ENCODE measurements at places on chromosomes 1 and 21. TPM values are rescaled to one million over a fixed set of nuclear protein-coding genes. Genes with fewer than 3 reads are reported as not detected.
A peak's percentile ranks its signal among the peaks of the same experiment; 100 is the strongest.

Gene INAVA
- not detected for total RNA-seq

Gene SLC44A5
- not detected for total RNA-seq

Gene FCRL1
- total RNA-seq, result not detected

Gene SPATC1L
- 6.1 TPM for total RNA-seq

Gene STIL
- 44.0 TPM for total RNA-seq

Gene PAPPA2
- total RNA-seq, result 0.25 TPM

Gene RHBDL2
- total RNA-seq, result not detected

- H3K36me3 ChIP-seq, result peaks cover 34% of the 10 kb centered on the region
- H3K27ac ChIP-seq, result no peak overlapping the region
- H3K4me3 ChIP-seq, result no peak overlapping the region
- H3K4me1 ChIP-seq, result peaks cover 50% of the 10 kb centered on the region
- no peaks in the 10 kb centered on the region for H3K27me3 ChIP-seq
Observed at GRCh38 chr1:113976609-113977278, 2.5 kb upstream of the OLFML3 start.

DNA sequence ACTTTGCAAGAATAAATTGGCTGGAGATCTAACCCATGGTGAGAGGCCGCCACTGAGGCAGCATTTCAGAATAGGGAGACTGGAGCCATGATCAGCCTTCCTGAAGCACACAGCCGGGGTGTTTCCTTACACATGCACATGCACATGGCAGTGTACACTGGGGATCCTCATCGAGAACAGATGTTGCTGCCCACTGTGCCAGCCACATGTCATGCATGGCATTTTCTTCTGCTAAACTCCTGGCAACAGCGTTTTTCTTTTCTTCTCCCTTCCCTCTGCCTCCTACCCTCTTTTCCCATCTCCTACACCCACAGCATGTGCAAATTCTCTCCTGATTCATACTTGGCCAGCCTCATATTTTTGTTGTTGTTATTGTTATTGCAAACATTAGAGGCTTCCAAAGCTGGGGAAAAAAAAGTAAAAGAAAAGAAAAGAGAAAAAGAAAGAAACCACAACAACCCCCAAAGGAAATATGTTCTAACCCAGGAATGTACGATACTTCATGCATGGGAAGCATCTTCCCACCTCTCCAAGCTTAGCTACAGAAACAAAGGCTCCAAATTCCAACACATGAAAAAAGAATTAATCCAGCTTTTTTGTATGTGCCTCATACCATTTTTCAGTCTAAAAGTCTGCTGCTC, 344.0 kb downstream of the ASTN1 start:
- H3K36me3 ChIP-seq, result no peaks in the 10 kb centered on the region
- no peak overlapping the region for H3K27ac ChIP-seq
- no peak overlapping the region for H3K4me3 ChIP-seq
- no peak for DNase-seq
- H3K4me1 ChIP-seq, result no peaks in the 10 kb centered on the region

DNA sequence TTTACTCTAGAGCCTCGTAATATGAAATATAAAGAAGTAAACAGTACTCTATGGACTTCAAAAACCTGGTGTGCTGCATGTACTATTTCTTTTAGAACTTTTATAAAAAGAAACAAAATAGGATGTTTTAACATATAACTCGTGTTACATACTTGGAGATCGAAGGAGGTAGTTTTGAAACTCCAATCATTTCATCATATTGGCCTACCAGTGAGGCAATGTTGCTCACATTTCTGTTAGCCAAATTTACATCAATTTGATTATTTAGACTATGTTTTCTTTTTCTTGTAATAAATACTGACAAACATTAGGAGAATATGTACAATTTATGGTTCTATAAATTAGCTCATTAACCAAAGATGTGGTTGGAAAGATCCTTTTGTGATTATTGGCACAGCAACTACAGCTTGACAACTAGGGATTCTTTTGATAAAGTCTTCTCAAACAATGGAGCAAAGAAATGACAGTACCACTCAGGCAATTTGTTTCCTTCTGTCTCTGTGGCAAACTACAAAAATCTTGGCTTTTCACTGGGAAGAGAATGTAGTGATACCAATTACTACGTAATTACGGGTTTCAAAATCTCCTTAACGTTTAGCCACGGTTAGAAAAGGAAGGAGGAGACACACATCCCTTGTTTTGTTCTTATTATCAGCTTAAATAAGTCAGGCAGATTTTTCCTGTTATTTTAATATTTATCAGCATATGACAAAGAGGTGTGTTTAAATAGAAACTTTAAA, 266.6 kb upstream of the SGIP1 start:
- H3K27me3 ChIP-seq, result no peaks in the 10 kb centered on the region
- DNase-seq, result no peak
- peaks cover 3% of the 10 kb centered on the region for H3K36me3 ChIP-seq
- no peak overlapping the region for H3K4me3 ChIP-seq
- no peak overlapping the region for H3K27ac ChIP-seq
- peaks cover 57% of the 10 kb centered on the region for H3K4me1 ChIP-seq

DNA sequence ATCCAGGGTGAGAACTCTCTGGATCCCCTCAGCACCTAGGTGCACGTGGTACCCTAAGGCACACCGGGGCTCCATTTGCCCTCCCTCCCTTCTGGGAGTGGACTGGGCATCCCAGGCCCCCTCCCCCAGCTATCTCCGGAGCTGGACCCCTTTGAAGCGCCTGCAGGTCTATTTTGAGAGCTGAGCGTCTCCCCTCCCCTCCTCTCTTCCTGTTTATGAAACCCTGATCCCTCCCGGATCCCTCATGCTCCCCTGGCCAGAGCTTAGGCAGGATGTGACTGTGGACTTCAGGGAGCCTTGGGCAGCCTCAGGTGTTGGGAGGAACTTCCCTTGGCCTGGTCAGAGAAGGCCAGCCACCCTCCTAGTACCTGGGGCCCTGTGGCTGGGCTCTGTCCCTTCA, 10.2 kb downstream of the RPS6KA1 start:
- peak overlapping the region; percentile 21 for H3K4me3 ChIP-seq
- H3K27ac ChIP-seq, result peak overlapping the region; percentile 95
- no peak for DNase-seq
- peaks cover 95% of the 10 kb centered on the region for H3K4me1 ChIP-seq
- peaks cover 20% of the 10 kb centered on the region for H3K36me3 ChIP-seq

GRCh38 chr1:246726881-246727280, 2.7 kb downstream of the SCCPDH start:
- H3K4me3 ChIP-seq, result no peak overlapping the region
- DNase-seq, result no peak
- H3K4me1 ChIP-seq, result peaks cover 11% of the 10 kb centered on the region
- H3K36me3 ChIP-seq, result peaks cover 48% of the 10 kb centered on the region
- H3K27me3 ChIP-seq, result peaks cover 2% of the 10 kb centered on the region

- peaks cover 9% of the 10 kb centered on the region for H3K36me3 ChIP-seq
- no peaks in the 10 kb centered on the region for H3K27me3 ChIP-seq
- H3K4me1 ChIP-seq, result peaks cover 67% of the 10 kb centered on the region
- H3K4me3 ChIP-seq, result no peak overlapping the region
- H3K27ac ChIP-seq, result peak overlapping the region; percentile 76
Observed at GRCh38 chr1:2288816-2289536, 60.9 kb downstream of the SKI start.

DNA sequence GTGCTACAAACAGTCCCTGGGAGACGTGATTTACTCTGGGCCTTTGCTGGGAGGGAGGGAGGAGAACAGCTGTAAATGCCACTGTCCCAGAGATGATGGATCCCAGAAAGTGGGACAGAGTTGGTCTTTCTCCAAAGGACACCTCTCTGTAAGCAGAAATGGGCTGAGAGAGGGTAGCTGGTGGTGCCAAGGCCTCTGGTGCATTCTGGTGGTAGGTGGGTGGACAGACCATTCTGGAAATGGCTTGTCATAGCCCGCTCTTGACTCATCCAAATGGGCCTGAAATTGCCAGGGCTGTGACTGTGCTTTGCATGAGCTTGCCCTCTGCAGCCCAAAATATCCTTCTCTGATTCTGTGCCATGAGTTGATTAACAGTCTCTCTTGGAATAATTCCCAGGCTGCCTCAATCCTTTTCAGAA, 36.1 kb downstream of the CCDC185 start:
- no peaks in the 10 kb centered on the region for H3K36me3 ChIP-seq
- H3K27ac ChIP-seq, result no peak overlapping the region
- no peak overlapping the region for H3K4me3 ChIP-seq
- no peak for DNase-seq

DNA sequence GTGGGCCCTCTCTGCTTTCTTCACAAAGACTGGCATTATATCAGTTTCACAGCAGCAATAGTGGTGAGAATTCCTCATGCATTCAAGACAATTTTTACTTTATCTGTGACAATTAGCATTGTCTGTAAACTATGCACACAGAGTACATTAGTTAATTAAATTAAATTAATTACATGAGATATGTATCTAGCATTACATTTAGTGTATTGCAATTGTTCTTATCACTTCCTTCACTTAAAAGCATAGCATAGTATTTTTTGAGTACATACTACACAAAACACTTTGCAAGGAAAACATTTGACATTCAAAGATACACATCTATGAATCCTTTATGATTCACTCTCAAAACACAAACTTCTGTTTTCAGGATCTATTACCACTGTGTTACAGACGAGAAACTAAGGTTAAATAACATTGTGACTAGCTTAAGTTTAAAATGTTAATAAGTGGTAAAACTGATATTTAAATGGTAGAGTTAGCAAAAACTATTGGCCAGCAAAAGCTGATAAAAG, 1542.6 kb downstream of the PLA2G4A start:
- H3K4me3 ChIP-seq, result no peak overlapping the region
- no peaks in the 10 kb centered on the region for H3K36me3 ChIP-seq
- no peak overlapping the region for H3K27ac ChIP-seq
- no peaks in the 10 kb centered on the region for H3K27me3 ChIP-seq

DNA sequence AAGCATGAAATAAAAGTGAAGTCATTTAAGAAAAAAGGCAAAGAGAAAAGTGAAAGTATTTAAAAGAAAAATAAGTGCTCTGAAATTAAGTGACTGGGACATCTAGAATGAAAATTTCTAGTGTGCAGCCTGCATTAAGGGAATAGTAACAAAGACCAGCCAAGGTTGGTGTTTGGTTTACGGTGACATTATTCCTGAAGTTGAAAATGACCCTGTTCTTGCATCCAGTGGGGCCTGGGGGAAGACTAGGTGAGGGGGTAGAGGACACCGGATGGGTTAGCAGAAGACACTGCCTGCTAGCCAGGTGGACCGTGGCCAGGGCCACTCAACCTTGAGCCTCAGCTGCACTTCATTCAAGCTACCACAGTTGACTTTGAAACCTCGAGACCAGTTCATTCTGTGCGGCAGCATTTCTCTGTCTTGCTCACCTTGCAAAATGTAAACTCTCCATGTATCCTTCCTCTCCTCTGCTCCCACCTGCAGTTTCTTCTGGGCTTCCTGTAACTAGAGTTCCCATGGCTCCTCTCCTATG, 14.3 kb upstream of the KCNK1 start:
- DNase-seq, result no peak
- H3K27me3 ChIP-seq, result peaks cover 2% of the 10 kb centered on the region
- H3K4me3 ChIP-seq, result no peak overlapping the region
- peaks cover 10% of the 10 kb centered on the region for H3K4me1 ChIP-seq
- H3K27ac ChIP-seq, result no peak overlapping the region

DNA sequence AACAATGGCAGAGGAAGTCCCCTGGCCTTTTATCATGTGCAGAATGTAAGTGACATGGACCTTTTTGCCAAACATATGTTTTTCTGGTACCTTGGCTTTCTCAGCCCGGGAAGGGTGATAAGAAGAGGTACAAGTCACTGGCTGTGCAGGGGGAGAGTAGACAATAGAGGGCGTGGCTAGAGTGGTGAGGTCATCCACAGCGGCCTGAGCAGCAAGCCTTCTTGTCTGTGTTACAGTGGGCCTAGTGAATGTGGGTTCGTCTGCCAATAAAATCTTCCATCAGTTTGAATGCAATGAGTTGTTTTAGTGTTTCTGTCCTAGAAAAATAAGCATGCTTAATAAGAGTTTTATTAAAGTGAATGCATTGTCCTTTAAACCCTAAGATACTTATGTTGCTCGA, 59.0 kb upstream of the PGD start:
- H3K4me3 ChIP-seq, result no peak overlapping the region
- no peaks in the 10 kb centered on the region for H3K4me1 ChIP-seq
- no peak for DNase-seq

DNA sequence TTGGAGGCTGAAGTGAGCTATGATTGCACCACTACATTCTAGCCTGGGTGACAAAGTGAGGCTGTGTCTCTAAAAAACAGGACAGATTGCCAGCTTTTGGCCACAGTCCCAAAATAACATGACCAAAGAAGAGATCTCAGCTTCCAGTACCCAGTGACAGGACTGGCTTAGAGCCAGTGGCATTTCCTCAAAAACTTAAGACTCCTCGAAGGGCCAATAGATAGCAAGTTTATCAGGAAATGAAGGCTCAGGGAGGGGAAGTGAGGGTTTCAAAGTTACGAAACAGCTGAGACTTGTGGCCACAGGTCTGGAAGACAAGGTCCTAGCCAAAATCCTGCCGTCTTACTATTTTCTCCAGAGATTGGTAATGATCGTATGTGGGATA, 6.3 kb upstream of the TMEM39B start:
- no peak overlapping the region for H3K27ac ChIP-seq
- no peak overlapping the region for H3K4me3 ChIP-seq
- H3K4me1 ChIP-seq, result peaks cover 28% of the 10 kb centered on the region
- DNase-seq, result peak; percentile 27

DNA sequence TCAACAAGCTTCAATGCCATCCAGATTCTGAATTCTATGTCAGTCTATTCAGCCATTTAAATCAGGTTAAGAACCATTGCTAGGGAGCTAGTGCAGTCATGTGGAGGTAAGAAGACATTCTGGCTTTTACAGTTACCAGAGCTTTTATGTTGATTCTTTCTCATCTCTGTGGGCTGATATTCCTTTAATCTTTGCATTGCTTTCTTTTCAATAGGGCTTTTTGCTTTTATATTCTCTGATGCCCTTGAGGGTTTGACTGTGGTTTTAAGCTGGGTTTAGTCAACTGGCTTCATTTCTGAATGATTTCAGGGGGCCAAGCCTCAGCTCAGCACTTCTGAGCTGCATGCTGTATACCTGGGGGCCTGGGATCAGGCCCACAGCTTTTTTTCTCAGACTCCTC, 51.0 kb upstream of the GORAB start:
- H3K4me1 ChIP-seq, result no peaks in the 10 kb centered on the region
- no peaks in the 10 kb centered on the region for H3K36me3 ChIP-seq
- H3K27ac ChIP-seq, result no peak overlapping the region
- no peak overlapping the region for H3K4me3 ChIP-seq
- no peak for DNase-seq

GRCh38 chr1:68175621-68176398, 56.5 kb downstream of the WLS start:
- H3K36me3 ChIP-seq, result no peaks in the 10 kb centered on the region
- H3K27ac ChIP-seq, result no peak overlapping the region

DNA sequence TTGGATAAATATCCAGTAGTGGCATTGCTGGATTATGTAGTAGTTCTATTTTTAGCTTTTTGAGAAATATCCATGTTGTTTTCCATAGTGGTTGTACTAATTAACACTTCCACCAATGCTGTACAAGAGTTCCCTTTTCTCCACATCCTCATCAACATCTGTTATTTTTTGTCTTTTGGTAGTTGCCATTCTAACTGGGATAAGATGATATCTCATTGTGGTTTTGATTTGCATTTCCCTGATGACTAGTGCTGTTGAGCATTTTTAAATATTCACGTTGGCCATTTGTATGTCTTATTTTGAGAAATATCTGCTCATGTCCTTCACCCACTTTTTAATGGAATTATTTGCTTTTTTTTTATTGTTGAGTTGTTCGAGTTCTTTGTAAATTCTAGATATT, 183.9 kb downstream of the PTPRU start:
- DNase-seq, result no peak
- H3K4me1 ChIP-seq, result no peaks in the 10 kb centered on the region
- H3K27ac ChIP-seq, result no peak overlapping the region
- H3K27me3 ChIP-seq, result peaks cover 31% of the 10 kb centered on the region

Measured in activated CD4-positive, alpha-beta T cell treated with anti-CD3 and anti-CD28 coated beads, Interleukin-2, amount 10 ng/mL, durations not matched to agents 7 days and 5 days (primary cell).